ENCODE measurements at places on chromosomes 4 and X.
A peak's percentile ranks its signal among the peaks of the same experiment; 100 is the strongest.

GRCh38 chr4:123701131-123701575, 304.6 kb downstream of the SPRY1 start:
- no peak for DNase-seq

DNA sequence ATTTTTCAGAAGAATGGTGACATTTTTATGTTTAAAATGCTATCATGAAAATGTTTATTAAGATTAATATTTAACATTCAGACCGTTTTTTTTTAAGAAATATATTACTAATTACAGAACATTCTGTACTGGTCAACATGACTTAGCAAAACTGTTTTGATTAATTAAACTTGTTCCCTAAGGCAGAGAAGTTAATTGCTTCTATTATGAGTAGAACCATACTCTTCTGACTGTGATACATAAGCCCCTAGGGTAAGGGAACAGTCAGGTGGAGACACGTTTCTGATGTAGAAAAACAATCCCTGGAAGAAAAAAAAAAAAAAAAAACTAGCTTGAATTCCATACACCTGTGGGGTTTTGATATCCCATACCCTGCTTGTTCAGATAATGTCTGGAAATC, 97.4 kb downstream of the GPM6A start:
- no peak for DNase-seq

- DNase-seq: no peak
Measured at GRCh38 chrX:40663078-40663740, 15.8 kb upstream of the CXorf38 start.

GRCh38 chrX:68183612-68184214, 249.6 kb downstream of the OPHN1 start:
- no peak for DNase-seq

- no peak for DNase-seq
Measured at GRCh38 chr4:8768357-8768999, 103.2 kb downstream of the HMX1 start.

GRCh38 chr4:130043732-130044160, 947.8 kb downstream of the C4orf33 start:
- no peak for DNase-seq

DNA sequence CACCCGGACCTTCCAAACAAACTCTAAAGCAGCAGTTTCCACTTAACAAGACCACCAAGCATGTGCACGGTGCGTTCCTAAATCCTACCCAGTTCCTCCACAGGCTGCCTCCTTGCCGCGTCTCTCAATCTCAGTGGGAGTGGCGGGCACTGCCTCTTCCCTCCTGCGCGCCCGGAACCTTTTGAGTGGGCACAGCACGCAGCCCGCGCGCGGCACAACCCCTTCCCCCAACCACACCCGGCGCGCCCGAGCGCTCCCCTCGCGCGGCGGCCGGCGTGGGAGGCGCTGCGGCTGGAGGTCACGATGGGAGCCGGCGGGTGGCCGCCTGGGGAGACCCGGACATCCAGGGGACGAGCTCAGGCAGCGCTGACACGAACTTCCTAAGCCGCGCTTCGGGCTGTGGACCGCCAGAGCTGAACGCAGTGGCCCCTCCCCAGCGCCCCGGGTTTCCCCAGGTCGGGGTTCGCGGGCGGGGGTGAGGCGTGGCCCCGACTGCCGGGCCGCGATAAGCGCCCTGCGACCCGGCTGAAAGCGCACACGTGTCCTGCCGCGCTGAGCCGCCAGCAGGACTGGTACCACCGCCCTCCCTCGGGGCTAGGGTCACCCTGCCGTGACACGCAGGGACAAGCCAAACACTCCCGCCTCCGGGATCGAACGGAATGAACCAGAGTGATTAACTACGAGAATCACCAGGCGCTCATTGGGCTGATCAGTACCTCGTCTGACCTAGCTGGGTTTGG, at the start of gene ABCG2:
TSS of gene ABCG2 (minus strand) at position 151 of the 740 bp plus-strand sequence. CDS start 18,644 bp downstream, outside the sequence.
- DNase-seq: no peak

- no peak for DNase-seq
Measured at GRCh38 chrX:355329-356050, 31.2 kb downstream of the PPP2R3B start.

GRCh38 chr4:169620880-169621248, 486 bp downstream of the CLCN3 start:
- no peak for DNase-seq

DNA sequence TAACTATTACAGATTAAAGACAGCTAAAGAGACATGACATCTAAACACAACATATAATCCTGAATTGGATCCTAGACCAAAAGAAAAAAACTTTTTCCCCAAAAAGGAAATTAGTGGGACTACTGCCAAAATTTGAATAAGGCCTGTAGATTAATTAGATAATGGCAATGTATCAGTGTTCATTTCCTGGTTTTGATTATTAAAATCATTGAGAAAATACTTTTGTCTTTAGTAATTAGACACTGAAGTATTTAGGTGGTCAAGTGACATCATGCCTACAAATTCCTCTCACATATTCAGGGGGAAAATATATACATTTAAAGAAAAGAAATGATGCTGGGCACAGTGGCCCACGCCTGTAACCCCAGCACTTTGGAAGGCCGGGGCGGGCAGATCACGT, 10.4 kb upstream of the USO1 start:
- DNase-seq: no peak

- DNase-seq: no peak
Measured at GRCh38 chr4:93633721-93634120, 194.8 kb upstream of the ATOH1 start.

GRCh38 chrX:107826238-107827029, 768 bp downstream of the MID2 start:
- DNase-seq: peak; percentile 10
